Breast epithelium (tissue), 4 donors: ENCODE measurements at places on chromosomes 12 and 14.
A peak's percentile ranks its signal among the peaks of the same experiment; 100 is the strongest.

DNA sequence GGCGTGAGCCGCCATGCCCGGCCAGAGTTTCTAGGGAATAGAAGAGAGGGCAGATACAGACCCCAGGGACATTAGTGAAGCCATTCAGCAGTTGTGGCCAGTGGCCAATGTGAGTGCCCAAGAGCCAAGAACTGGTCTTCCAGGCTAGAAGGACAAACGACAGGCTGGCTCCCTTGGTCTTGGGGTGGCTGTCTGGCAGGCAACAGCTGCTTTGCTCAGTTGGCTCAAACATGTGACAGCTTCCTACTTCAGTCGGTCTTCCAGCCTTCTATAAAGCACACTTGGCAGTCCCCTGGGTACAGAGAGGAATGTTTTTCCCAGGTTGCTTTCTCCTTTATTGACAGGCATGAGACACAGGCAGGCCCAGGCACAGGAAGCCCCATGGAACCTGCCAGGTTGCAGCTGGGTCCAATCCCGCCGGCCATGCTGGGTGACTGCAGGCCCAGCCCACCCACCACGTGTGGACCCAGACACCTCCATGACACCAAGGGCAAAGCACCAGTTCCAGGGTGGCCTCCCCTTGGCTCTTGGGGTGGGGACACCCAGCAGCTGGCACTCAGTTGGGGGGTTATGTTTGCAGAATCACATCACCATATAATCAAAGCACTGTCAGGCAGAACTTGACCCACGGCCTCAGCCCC, 15.4 kb downstream of the CHGA start:
- DNase-seq, result no peak
- H3K27me3 ChIP-seq, result no peaks in the 10 kb centered on the region
- H3K4me1 ChIP-seq, result no peaks in the 10 kb centered on the region
- no peaks in the 10 kb centered on the region for H3K36me3 ChIP-seq
- no peak overlapping the region for H3K4me3 ChIP-seq
- no peak overlapping the region for H3K27ac ChIP-seq

- H3K36me3 ChIP-seq, result no peaks in the 10 kb centered on the region
- no peak for DNase-seq
- no peaks in the 10 kb centered on the region for H3K4me1 ChIP-seq
- no peak overlapping the region for H3K27ac ChIP-seq
These were observed 174.1 kb upstream of the PRMT8 start for GRCh38 chr12:3316776-3317480.

DNA sequence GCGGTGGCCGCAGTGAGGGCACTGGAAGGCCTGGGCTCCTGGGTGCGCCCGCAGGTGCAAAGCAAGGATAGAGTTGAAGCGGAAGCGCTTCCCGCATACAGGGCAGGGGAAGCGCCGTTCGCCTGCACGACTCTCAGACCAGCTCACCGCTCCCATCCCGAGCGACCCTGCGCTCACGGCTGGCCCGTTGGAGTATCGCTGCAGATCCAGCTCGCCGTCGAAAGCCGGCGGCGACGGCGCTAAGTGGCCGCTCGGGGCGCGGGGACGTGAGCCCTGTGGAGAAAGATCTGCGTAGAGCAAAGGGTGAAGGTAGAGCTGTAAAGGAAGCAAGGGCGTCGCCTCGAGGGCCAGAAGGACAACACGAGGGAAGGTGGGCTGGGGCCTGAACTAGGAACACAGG, 5.4 kb downstream of the ZNF219 start:
- H3K4me1 ChIP-seq, result no peaks in the 10 kb centered on the region
- H3K4me3 ChIP-seq, result no peak overlapping the region
- H3K27ac ChIP-seq, result no peak overlapping the region
- H3K27me3 ChIP-seq, result no peaks in the 10 kb centered on the region
- H3K36me3 ChIP-seq, result peaks cover 5% of the 10 kb centered on the region

- no peaks in the 10 kb centered on the region for H3K27me3 ChIP-seq
- H3K27ac ChIP-seq, result no peak overlapping the region
- no peaks in the 10 kb centered on the region for H3K4me1 ChIP-seq
- no peak overlapping the region for H3K4me3 ChIP-seq
- no peak for DNase-seq
These were observed 495.1 kb upstream of the CCDC196 start for GRCh38 chr14:65991104-65991503.

- DNase-seq, result peak; percentile 65
- H3K36me3 ChIP-seq, result no peaks in the 10 kb centered on the region
- H3K4me1 ChIP-seq, result no peaks in the 10 kb centered on the region
- H3K27me3 ChIP-seq, result no peaks in the 10 kb centered on the region
- no peak overlapping the region for H3K27ac ChIP-seq
- no peak overlapping the region for H3K4me3 ChIP-seq
These were observed 117.2 kb downstream of the GRIN2B start for GRCh38 chr12:13864081-13864673.

DNA sequence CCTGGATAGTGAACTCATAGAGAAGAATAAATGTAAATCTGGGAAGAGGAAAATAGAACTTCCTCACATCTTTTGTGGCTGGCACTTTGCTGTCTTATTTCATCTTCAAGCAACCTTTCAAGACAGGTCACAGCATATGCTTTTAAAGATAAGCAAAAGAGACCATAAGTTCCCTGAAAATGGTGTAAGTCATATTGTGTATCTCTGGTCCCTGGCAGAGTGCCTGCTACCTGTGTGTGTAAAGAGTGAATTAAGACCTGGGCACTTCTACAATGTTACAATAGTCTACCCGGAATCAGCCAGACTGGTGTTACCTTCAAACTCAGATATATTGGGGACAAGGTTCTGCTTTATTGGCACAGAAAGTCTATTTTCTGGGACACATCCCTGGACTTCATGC, 168.8 kb downstream of the SLC2A13 start:
- DNase-seq, result no peak
- no peaks in the 10 kb centered on the region for H3K4me1 ChIP-seq
- H3K36me3 ChIP-seq, result no peaks in the 10 kb centered on the region
- no peak overlapping the region for H3K4me3 ChIP-seq
- H3K27ac ChIP-seq, result no peak overlapping the region

DNA sequence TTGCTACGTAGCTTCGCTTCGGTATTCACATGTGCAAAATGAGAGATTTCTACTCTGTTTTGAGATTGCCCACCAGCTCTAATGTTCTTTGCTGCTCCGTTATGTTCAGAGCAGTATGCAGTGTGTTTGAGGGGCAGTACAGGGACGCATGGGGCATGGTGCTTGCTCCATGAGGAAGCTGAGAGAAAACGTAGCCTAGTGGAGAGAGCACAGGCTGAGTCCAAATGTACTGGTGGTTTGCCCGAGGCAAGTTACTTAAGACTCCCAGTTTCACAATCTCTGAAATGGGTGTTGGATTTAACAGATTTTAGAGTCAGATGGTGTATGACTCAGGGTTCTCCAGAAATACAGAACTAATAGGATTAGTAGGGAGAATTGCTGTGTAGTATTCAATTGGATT, 310.5 kb downstream of the ETNK1 start:
- peak overlapping the region; percentile 9 for H3K4me3 ChIP-seq
- no peaks in the 10 kb centered on the region for H3K36me3 ChIP-seq
- H3K27ac ChIP-seq, result no peak overlapping the region
- no peaks in the 10 kb centered on the region for H3K27me3 ChIP-seq

- peak overlapping the region; percentile 56 for H3K4me3 ChIP-seq
- H3K27me3 ChIP-seq, result peaks cover 12% of the 10 kb centered on the region
- no peaks in the 10 kb centered on the region for H3K4me1 ChIP-seq
- DNase-seq, result peak; percentile 83
These were observed 21.2 kb upstream of the RNASE4 start for GRCh38 chr14:20662968-20663732.

DNA sequence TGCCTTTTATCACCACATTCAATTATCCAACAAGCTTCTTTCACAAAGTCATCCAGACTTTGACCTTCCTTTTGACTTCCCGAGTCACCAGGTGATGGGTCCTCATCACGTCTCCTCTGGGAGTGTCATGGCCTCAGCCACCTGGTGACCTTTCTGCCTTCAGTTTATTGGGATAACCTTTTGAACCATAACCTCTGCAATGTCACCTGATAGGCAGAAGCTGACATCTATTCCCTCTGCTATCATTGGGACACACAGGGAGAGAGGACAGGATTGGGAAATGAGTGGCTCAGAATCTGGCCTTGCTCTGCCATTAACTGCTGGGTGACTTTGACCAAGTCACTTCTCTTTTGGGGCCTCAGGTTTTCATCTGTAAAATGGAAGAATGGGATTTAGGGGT, 388.7 kb downstream of the NUAK1 start:
- no peaks in the 10 kb centered on the region for H3K27me3 ChIP-seq
- no peak overlapping the region for H3K27ac ChIP-seq
- no peaks in the 10 kb centered on the region for H3K4me1 ChIP-seq
- no peak for DNase-seq
- no peaks in the 10 kb centered on the region for H3K36me3 ChIP-seq
- no peak overlapping the region for H3K4me3 ChIP-seq

DNA sequence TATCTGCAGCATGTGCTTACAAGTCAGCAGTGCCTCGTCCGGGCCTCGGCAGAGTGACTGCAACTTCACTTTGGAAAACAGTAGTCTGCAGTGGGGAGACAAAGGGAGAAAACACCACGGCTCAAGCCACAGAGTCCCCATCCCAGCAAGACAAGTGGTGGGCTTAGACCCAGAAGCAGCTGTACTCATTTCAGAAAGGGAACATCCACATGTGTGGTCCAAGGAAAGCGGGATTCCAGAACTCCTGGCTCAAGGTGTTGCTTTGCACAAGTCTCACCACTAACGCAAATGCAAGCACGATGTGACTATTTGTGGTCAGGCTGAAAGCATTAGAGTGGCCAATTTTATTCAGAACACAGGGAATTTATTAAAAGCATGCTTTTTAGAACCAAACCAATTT, 198.3 kb downstream of the TTC7B start:
- H3K27me3 ChIP-seq, result no peaks in the 10 kb centered on the region
- no peaks in the 10 kb centered on the region for H3K4me1 ChIP-seq
- H3K4me3 ChIP-seq, result no peak overlapping the region
- no peak for DNase-seq

- no peak for DNase-seq
- H3K27ac ChIP-seq, result peak overlapping the region; percentile 44
- no peaks in the 10 kb centered on the region for H3K27me3 ChIP-seq
- no peak overlapping the region for H3K4me3 ChIP-seq
- no peaks in the 10 kb centered on the region for H3K36me3 ChIP-seq
- H3K4me1 ChIP-seq, result no peaks in the 10 kb centered on the region
These were observed 31.5 kb downstream of the DEGS2 start for GRCh38 chr14:100127853-100128455.

- DNase-seq, result no peak
- no peaks in the 10 kb centered on the region for H3K27me3 ChIP-seq
- H3K4me3 ChIP-seq, result no peak overlapping the region
These were observed 450.5 kb downstream of the TMEM117 start for GRCh38 chr12:44286336-44286735.

DNA sequence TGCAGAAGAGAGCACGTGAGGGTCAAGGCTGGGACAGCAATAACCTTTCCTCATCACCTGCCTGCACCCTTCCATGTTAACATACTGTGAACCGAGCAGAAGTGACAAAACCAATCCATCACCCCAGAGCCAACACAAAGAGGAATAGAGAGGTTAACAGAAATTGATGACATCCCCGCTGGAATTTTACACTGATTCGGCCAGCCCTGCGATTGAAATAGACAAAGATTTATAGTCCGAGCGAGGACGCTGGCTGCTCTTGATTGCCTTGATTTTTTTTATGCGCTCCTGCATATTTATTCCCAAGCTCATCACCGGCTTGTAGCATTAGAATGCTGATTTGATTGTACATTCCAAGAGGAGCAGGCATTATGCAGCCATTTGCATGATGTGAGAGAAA, 729.7 kb downstream of the BCL11B start:
- H3K27me3 ChIP-seq, result peaks cover 3% of the 10 kb centered on the region
- no peaks in the 10 kb centered on the region for H3K36me3 ChIP-seq
